KG1 (cell line): ENCODE measurements at places on chromosomes 16 and 17.

GRCh38 chr16:67399749-67400704, 6.7 kb upstream of the TPPP3 start:
- DNase-seq = no peak

DNA sequence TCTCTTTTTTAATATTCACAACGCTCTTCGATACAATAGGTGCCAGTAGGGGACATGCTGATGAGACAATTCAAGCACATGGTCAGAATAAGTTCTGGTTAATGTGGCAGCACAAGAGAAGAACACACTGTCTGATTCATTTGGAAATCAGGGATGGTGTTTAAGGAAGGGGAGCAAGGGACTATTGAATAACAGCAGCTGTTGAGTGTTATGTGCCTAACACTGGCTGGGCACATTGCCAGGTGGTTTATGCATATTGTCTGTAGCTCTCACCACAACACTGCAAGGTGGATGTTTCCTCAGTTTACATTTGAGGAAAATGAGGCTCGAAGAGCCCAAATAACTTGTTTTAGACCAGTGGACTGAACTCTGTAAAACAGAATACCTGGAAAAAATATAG, 44.2 kb downstream of the LYRM9 start:
- DNase-seq = no peak

DNA sequence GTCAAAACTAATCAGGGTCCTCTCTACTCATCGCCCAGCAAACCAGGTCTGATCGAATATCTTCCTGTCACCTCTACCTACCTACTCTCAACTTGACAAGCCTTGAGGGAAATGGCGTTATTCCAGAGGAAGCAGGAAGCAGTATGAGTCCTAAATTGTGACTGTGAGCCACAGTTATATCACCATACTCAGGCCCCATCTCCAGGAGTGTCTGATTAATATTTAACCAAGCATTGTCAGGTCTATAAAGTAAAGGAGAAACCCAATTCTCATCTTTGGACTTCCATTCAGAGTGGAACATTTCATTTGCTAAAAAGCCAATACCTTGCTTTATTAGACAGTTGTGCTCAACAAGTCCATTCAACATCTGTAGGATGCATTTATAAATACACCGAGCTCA, 17.8 kb upstream of the CLEC3A start:
- DNase-seq = no peak

GRCh38 chr17:56983366-56983765, 5.4 kb downstream of the SCPEP1 start:
- DNase-seq = no peak

- no peak for DNase-seq
Observed at GRCh38 chr16:6804461-6804860, 528.2 kb upstream of the RBFOX1 start.

DNA sequence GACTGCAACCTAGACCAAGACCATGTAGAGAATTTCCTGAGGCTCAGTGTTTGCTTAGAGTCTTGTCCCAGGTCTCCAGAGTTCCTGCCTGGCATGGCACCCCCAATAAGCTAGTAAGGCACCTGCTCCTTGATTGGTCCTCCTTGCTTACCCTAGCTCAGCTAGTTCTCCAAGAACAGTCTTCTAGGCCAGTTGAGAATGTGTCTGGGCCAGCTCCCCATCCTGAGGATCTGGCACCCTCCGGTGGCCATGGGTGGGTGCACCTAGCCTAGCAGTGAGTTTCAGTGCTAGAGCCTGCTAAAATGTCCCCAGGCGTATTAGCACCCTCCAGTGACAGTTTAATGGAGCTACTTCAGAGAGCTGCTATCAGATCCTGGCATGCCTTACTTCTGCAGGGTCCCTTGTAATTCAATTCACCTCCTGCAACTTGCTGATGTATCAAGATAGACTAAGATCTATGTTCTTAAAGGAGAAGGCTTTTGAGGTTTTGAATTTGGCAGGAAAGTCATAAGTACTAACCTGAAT, 44.4 kb upstream of the MED13 start:
- peak; percentile 36 for DNase-seq

- DNase-seq = no peak
Observed at GRCh38 chr16:14310519-14310991, 239.4 kb downstream of the MRTFB start.

GRCh38 chr17:56700919-56701420, 107.5 kb downstream of the NOG start:
- DNase-seq = no peak
